ENCODE measurements at places on chromosomes 7 and 10.

DNA sequence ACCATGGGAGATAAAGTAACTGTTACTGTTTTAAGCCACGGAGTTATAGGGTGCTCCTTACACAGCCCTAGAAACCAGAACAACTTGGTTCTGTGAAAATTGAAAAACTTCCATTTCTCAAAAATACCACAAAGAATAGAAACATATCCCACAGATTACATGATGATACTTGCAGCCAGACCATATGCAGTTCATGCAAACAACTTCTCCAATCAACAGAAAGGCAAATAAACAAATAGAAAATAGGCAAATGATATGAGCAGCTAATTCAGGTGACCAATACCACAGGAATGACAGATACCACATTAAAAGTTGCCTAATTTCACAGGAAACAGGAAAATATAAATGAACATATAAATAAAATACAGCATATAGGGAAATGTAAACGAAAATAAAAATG lies 297.5 kb downstream of the HTR7 start:
- peak; percentile 47 for DNase-seq

- DNase-seq, result peak; percentile 56
Observed at GRCh38 chr10:110576220-110576619, 8.7 kb downstream of the SMC3 start.

- DNase-seq, result peak; percentile 26
Observed at GRCh38 chr7:142811154-142811737, 40.5 kb downstream of the PRSS2 start.

DNA sequence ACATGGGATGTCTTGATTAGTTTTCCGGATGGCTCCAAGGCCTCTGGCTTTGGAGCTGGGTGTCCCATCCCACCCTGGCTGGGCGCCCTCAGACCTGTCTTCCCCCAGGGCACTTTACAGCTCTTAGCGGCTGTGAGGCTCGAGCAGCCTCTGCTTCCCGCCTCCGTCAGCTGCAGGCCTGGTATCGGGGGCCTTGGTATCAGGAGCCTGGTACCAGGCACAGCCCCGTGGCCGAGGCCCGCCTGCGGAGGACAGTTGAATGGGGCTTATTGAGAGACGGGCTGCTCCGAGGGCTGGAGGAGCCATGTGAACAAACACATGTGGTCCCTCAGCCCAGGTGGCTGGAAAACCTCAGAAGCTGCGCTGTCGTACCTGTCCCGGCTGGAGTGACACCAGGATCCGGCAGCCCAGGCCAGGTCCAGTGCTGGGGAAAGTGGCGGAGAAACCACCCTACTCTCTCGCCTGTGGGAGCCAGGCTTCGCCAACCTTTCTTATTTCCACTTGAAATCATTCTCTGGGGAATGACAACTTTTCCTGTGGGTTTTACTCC lies 23.9 kb upstream of the AP5Z1 start:
- no peak for DNase-seq

GRCh38 chr7:574661-575395 lies 55.2 kb upstream of the PDGFA start:
- DNase-seq, result no peak

DNA sequence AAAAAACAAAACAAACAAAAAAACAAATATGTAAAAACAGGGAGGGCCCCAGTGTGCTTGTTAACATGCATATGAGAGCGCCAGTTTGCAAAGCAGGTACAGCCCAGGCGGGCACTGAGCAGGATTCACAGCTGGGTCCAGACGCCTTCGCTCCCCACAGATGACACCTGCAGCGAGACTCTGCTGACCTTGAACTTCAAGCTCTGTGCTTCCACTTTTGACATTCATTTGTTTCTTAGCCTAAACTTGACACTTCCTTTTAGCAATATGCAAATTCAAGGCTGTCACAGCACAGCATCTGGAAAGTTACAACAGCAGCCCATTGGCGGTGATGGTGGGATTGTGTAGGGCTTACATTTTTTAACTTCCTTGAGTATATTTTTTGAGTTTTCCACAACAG lies 88.8 kb upstream of the TNS3 start:
- DNase-seq, result no peak

- peak; percentile 19 for DNase-seq
Observed at GRCh38 chr10:88565072-88565471, 18.0 kb downstream of the RNLS start.

DNA sequence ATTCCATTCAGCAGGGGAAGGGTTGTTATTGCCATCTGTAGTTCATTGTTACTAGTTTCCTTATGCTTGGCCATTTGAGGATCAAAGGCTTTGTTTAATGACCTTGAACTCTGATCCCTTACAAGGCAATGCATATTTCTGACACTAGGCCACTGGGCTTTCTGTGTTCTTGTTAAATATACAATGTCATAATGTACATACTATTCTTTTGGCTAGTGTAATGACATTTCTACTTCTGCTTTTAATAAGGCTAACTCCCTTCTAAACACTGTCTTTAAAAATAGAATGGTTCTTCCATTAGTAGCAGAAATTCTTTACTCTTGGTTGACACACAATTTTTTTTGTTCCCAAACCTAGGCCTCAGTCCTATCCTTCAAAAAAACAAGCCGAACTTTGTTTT lies 86.6 kb downstream of the BBS9 start:
- DNase-seq, result no peak

DNA sequence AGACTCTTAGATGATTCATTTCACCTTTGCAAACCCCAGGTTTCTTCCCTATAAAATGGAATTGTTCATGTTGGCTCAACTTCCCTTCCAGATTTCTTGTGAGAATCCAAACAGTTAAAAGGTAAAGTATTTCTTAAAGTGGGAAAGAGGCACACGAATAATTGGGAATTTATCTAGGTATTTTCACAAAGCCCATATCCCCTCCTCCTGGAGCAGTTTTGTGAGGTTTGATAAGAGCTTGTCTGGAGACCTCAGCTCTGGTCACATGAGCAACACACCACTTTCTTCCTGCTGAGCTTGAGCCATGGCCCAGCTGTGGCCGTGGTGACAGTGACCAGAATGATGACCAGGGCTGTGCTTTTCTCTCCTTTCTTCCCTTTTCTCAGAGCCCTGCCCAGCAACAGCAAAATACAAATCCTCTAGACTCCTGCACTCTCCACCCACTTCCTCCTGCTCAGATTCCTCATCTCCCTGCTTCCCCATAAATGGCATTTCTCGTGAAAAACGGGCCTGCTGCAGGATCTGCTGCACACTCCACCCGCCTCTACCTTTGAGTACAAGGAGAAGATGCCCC lies 87.7 kb downstream of the PIK3CG start:
- no peak for DNase-seq

DNA sequence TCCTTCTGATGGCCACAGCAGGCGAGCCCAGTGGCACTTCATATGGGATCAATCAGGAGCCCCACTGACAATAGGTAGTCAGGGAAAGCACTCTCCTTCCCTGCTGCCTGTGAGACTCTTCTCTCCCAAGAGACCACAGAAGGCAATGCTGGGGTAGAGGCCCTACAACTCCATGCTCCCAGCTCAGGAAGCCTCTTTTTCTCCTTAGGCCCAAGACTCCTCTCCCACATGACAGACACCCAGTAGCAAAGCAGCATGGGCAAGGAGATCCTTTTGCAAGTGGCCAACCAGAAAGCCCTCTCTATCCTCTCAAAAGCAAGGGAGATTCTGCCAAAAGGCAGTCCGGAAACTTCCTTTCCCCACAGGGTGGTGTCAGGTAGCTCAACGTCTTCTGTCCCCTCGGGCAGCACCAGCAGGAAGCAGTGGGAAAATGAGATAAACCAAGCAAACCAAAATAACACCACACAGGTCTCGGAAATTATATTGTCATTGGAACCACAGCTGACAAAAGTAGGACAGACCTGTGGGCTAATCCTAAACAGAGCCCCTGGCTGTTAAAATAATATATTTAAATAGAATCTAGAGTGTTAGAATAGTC lies 172.7 kb upstream of the GDF10 start:
- no peak for DNase-seq

GRCh38 chr10:23974746-23975272 lies 234.1 kb upstream of the KIAA1217 start:
- DNase-seq, result no peak

DNA sequence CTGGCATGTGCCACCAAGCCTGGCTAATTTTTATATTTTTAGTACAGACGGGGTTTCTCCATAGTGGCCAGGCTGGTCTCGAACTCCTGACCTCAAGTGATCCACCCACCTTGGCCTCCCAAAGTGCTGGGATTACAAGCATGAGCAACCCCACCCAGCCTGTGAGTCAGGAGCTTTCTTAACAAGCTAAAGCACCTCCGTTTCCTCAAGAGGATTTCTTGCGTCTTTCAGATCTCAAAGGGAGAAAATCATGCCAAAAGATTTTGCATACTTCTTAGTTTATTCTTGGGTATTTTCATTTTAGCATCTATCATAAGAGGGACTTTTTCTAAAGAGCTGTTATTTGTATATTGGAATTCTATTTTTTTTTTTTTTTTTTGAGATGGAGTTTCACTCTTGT lies 47.9 kb upstream of the FOXK1 start:
- no peak for DNase-seq

- peak; percentile 61 for DNase-seq
Observed at GRCh38 chr7:132650498-132650897, 74.2 kb upstream of the PLXNA4 start.

- DNase-seq, result peak; percentile 63
Observed at GRCh38 chr7:148623586-148624282, 33.2 kb downstream of the C7orf33 start.

GRCh38 chr7:147564786-147565476 lies 1025.6 kb upstream of the C7orf33 start:
- DNase-seq, result no peak

DNA sequence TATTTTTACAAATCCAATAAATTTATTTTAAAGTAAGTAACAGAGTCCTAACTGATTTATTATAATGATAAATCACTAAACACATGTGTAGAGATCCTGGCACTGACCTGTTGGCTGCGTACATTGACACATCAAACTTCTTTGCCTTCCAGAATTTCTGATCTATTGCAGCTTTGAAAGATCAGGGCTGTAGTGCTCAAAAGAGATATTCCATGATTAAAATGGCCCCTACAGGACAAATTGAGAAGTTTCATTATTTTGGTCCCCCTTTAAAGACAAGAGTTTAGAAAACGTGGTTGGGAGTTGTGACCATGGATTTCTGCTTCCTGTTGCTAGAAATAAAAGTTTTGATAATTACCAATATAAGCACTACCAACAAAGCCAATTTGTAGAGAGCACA lies 87.7 kb upstream of the PDK4 start:
- peak; percentile 3 for DNase-seq

DNA sequence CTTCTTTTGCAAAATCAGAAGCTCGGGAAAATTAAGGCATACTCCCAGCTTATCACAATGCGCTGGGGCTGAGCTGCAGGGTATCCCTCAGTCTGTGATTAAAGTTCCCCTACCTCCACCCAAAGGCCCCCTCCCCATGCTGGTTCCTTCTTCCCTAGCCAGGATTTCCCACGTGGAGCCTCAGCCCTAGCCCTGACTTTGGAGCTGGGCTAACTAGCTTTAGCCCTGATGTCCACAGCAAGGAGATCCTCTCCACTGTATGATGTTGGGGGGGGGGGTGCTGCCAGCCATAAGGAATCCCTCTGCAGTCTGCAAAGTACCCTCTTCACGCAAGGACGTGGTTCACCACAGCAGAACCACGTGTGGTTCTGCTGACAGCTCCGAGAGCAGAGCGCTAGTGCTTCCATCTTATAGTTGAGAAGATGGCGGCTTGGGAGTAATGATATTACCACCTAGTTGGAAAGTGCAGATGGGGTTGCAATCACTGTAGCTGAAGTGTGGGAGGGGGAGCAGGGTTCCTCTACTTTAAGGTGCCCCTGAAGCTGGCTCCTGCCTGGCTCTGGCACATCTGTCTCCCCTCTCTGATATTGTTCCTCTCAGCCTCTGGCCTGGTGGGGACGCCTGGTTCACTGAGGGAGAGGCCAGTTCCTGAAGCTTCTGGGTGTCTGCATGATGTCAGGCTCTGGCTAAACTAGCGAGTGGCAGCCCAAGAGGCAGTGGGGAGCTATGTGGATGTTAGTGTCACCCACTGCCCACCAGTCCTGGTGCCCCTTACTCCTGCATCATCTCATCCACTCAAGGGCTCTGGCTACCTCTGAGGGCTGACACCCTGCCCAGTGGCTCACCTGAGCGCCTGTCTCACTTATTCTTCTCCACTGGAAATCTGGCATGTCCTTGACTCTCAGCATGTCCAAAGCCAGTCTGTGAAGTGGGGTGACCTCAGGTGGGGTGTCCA lies 270.7 kb downstream of the RPS24 start:
- DNase-seq, result no peak

DNA sequence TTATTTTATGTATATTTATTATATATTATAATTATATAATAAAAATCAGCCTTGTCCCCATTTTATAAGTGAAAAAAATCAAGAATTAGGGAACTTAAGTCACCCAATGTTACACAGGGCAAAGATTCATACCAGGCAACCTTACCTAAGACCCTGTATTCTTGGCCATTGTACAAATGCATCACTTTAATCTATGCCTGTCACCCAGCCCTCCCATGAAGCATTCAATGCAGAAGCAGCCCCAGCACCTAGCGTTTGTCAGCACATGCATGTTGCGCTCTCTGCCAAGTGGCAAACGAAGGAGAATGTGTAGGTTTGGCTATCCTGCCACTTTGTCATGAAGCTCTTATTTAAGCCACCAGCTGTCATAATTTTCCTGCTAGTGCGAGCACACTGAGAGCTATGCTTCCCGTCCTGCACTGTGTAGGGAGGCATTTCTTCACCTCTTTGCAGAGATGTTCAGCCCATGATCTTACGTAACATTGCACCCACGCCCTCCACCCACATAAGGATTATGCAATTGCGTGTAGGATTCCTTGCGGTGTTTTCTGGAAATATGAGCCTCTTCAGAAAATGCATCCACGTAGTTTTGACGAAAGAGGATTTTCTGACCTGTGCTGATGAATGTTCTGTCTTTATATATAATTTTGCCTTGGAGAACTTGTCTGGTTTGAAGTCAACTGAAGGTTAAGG lies 7.7 kb upstream of the COBL start:
- DNase-seq, result no peak

GRCh38 chr7:148255333-148255732 lies 335.2 kb upstream of the C7orf33 start:
- no peak for DNase-seq

GRCh38 chr7:97772045-97772901 lies 40.4 kb downstream of the TAC1 start:
- no peak for DNase-seq

- DNase-seq, result no peak
Observed at GRCh38 chr7:115044224-115044623, 122.3 kb downstream of the MDFIC start.

- peak; percentile 8 for DNase-seq
Observed at GRCh38 chr10:1968257-1969033, 231.1 kb upstream of the ADARB2 start.

DNA sequence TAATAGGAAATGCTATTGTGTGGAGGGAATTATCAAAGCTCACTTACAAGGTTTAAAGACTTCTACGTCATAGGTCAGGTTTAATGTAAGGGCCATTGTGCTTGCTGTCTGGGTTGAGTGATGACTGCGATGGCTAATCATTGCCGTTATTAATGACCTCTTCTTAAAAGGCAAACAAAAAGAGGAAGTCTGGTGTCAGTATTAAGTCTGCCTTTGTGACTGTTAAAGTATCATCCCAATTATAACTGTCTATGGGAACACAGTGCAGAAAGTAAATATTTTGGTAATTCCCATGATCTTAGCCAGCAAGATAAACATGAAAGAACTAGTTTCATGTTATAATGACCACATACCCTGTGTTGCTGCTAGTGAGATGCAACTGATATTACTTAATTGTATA lies 382.4 kb downstream of the BBS9 start:
- DNase-seq, result no peak

- no peak for DNase-seq
Observed at GRCh38 chr10:97575127-97575668, 2.6 kb downstream of the ANKRD2 start.

Measured in astrocyte of the cerebellum (primary cell).